Activated naive CD4-positive, alpha-beta T cell (primary cell): ENCODE measurements at places on chromosomes 5 and 9.

DNA sequence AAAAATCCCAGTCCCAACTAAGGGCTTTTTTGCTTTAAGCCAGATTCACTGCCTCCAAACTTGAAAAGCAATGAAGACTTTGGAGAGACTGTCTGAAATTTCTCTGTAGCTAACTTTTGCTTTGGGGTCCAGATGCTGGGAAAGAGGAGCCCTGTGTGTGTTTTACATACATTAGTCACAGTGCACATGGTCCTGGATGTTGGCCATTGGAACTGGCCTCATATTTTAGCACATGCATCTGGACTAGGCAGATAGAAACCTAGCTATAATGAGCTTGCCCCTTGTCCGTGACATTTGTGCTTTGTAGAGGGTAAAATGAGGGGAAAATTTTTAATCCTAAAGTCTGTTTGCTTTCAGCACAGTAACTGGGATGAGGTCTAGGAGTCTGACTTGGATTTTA lies 421.7 kb downstream of the CDK5RAP2 start:
- no peak for DNase-seq

- DNase-seq: no peak
These were observed 100.0 kb downstream of the BASP1 start for GRCh38 chr5:17317473-17317872.

DNA sequence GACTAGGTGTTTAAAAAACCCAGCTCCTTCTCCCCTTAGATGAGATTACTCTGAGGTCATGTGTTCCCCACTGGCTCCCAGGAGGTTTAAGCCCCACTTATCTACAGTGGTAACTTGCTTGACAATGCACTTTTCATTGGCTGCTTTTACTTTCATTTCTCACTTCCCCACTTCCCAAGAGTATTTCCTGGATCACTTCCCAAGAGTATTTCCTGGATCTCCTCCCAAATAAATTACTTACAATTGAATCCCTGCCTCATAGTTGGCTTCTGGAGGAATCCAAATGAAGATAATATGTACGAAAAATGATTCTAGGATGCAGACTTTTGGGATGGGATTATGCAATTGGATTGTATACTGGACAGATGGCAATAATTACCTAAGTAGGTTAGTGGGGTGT lies 47.1 kb upstream of the CHSY3 start:
- DNase-seq: no peak

GRCh38 chr5:87122151-87122977 lies 145.3 kb upstream of the RASA1 start:
- no peak for DNase-seq

DNA sequence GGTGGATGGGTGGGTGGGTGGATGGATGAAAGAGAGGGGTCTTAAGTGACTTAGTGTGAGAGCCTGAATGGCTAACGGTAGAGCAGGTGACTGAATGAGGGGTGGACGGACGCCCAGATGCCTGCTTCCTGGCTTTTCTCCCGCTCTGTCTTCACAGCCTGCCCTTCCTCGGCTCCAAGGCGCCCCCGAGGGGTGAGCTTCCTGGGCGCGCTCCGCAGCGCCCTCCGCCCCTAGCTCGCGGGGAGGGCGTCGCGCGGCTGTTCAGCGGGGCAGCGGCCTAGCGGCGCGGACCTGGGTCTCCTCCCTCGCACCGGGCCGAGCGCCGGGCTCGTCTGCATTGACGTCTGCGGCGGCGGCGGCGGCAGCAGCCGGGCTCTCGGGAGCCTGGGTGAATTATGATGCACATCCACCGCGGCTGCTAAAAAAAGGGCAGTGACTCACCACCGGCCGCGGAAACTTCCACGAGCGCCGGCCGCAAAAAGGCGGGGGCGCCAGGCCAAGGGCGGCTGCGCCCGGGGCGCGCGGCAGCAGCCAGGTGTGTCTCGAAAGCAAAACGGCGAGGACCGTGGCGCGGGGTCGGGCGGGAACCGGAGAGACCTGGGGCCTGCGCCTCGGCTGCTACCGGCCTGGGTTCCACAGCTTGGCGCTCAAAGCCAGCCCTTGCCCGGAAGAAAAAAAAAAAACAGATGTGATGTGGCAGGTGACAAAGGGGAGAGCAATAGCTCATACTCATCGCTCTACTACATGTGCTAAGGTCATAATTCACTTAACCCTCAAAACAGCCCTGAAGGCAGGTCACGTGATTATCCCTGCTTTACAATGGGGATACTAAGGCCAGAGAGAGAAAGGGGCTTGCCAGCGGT lies 143.0 kb upstream of the ADRA1B start:
- peak; percentile 47 for DNase-seq

DNA sequence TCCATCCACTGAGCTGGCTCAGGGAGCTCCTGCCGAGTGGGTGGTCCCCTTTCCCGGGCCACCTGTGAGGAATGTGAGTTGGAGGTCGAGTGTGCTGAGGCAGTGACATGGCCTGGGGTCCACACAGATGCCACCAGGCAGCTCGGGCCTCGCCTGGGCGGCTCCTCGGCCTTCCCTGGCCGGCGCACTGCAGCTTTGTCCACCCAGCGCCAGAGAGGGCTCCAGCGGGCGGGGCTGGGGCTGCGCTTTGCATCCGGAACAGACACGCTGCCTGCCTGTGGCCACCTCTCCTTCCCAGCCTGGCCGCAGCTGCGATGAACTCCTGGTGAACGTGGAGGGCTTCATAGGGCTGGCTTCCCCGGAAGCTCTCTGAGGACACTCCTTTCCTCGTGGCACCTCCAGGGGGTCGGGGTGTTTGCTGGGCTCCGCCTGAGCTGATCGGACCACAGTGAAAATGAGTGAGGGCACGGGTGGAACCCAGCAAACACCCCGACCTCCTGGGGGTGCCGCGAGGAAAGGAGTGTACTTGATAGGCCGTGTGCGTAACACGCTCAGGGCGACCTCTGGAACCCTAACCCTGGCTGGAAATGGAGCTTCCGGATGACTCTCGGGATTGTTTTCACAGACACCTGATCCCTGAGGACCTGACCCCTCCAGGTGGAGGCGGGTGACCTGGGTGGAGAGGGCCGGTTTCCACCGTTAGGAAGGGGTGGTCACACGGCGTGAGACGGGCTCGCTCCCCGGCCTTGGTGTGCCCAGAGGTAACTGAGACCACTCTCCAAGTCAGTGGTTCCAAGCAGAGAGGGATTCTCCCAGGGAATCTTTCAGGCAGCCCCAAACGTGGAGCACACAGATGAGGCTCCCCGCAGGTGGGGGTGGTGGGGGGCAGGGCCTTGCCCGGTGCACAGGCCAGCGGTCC lies 31.8 kb upstream of the RXRA start:
- no peak for DNase-seq

GRCh38 chr9:118734696-118735095 lies 634.5 kb downstream of the BRINP1 start:
- DNase-seq: no peak

GRCh38 chr5:15966066-15966640 lies 213.4 kb downstream of the MARCHF11 start:
- no peak for DNase-seq
